ENCODE measurements at places on chromosomes 5 and 9. TPM values are rescaled to one million over a fixed set of nuclear protein-coding genes. Genes with fewer than 3 reads are reported as not detected.
A peak's percentile ranks its signal among the peaks of the same experiment; 100 is the strongest.

DNA sequence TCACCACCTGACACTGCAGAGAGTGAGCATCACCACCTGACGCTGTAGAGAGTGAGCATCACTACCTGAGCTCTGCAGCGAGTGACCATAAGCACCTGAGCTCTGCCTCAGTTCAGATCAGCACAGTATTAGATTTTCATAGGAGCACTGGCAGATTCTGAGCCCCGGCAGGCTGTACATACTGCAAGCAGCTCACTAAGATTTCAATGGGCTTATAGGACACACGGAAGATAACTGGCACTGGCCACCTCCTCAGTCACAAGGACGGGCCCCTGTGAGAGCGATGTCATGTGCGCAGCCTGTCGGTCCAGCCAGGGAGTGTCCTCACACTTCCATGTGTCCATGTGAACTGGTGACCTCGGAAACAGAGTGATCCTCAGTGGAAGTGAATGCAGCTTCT, 153.5 kb upstream of the IRX2 start:
- no peaks in the 10 kb centered on the region for H3K27me3 ChIP-seq
- H3K4me1 ChIP-seq: no peaks in the 10 kb centered on the region
- H3K27ac ChIP-seq: no peak overlapping the region
- no peaks in the 10 kb centered on the region for H3K36me3 ChIP-seq
- no peak overlapping the region for H3K4me3 ChIP-seq
- DNase-seq: no peak

DNA sequence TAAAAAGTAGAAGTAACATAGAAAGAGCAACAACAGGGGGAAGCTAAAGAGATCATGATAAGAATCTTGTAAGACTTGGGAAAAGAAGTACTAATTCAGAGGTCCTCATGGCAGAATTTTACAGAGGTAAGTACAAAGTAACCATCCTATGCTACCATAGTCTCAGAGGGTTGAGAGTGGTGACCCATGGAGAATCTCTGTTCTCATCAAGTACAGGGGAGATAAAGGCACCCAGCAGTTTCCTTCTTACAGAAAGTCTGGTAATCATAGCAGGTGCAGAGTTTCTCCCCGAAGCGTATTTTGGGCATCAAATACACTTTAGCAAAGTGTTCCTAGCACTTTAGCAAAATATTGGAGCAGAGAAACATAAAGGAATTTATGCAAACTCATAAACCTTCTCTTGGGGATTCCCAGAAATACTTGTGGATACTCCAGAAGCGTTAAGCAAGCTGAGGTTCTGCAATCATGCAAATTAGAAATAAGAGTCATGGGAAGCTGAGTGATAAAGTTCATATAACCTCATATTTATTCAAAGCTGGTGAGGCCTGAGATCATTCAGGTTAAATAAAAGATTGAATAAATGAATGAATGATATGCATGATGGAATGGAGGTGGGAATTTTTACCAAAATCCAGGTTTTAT, 101.0 kb upstream of the SMC2 start:
- no peaks in the 10 kb centered on the region for H3K4me1 ChIP-seq
- H3K27ac ChIP-seq: no peak overlapping the region
- H3K27me3 ChIP-seq: no peaks in the 10 kb centered on the region
- H3K4me3 ChIP-seq: no peak overlapping the region
- no peaks in the 10 kb centered on the region for H3K36me3 ChIP-seq
- DNase-seq: no peak

GRCh38 chr9:73151653-73152542, at the start of gene ANXA1:
Gene ANXA1, plus strand, starts transcription at chr9:73151865. Its CDS starts 6,671 bp downstream, at chr9:73158536.
- DNase-seq: peak; percentile 48
- peak within 1 kb of the TSS; percentile 86 for H3K27ac ChIP-seq
- no peaks in the 10 kb centered on the region for H3K36me3 ChIP-seq
- no peaks in the 10 kb centered on the region for H3K27me3 ChIP-seq

DNA sequence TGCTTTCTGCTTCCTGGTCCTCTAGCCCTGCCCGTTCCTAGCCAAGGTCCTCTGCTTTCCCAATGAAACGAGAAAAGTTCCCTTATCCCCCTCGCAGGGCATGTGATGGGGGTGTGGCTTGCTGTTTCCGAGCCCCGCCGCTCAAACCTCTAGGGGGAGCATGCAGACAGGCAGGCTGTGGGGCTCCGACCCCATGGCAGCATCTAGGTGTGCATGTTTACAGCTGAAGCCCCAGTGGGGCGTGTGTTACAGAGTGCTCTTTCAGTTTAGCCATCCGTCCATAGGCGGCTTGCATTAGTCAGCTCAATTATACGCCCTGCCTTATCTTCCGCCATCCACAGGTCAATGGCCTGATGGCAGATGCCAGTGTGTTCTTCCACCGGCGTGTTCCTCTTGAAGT, 48.3 kb upstream of the SPATA31E1 start:
- no peaks in the 10 kb centered on the region for H3K36me3 ChIP-seq
- peak; percentile 22 for DNase-seq
- H3K4me3 ChIP-seq: no peak overlapping the region
- H3K27me3 ChIP-seq: no peaks in the 10 kb centered on the region
- H3K4me1 ChIP-seq: no peaks in the 10 kb centered on the region

- DNase-seq: no peak
- H3K4me3 ChIP-seq: no peak overlapping the region
- H3K27ac ChIP-seq: no peak overlapping the region
- no peaks in the 10 kb centered on the region for H3K36me3 ChIP-seq
Measured at GRCh38 chr5:176732306-176732705, 78.1 kb upstream of the UNC5A start.

UBAP2 gene
- 22.9 TPM for total RNA-seq

- no peak for DNase-seq
- no peaks in the 10 kb centered on the region for H3K36me3 ChIP-seq
- H3K4me3 ChIP-seq: no peak overlapping the region
Measured at GRCh38 chr9:90979138-90979551, 177.5 kb downstream of the SYK start.

GRCh38 chr5:68748101-68748500, 345.7 kb upstream of the SLC30A5 start:
- no peak for DNase-seq
- H3K27me3 ChIP-seq: no peaks in the 10 kb centered on the region
- no peaks in the 10 kb centered on the region for H3K36me3 ChIP-seq

DNA sequence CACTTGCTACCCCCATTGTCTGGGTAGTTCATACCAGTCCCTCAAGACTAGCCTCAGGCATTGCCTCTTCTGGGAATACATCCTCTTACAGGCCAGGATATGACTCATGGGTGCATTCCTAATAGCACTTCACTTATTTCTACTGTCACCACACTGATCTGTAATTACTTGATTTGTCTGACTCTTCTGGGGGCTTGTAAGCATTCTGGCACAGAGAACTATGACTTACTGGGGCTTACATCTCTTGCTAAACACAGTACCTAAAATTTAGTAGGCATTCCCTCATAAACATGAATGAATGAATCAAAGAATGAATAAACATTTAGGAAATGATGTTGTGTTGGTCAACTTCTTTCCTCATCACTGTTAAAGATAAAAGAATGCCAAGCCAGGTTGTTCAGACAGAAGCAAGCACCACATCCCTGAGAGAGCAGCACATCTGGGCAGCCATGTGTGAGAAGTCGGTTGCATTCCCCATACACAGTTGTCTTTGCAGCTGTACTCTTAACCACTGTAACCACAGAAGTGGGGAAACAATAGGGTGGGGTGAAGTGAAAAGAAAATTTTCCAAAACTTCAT, 27.6 kb downstream of the IL7R start:
- H3K4me1 ChIP-seq: no peaks in the 10 kb centered on the region
- DNase-seq: no peak
- H3K4me3 ChIP-seq: no peak overlapping the region
- H3K27ac ChIP-seq: no peak overlapping the region
- H3K27me3 ChIP-seq: no peaks in the 10 kb centered on the region

GRCh38 chr5:33408816-33409215, 31.9 kb upstream of the TARS1 start:
- H3K4me1 ChIP-seq: peaks cover 11% of the 10 kb centered on the region
- no peak overlapping the region for H3K4me3 ChIP-seq
- peak overlapping the region; percentile 14 for H3K27ac ChIP-seq
- H3K36me3 ChIP-seq: no peaks in the 10 kb centered on the region

DNA sequence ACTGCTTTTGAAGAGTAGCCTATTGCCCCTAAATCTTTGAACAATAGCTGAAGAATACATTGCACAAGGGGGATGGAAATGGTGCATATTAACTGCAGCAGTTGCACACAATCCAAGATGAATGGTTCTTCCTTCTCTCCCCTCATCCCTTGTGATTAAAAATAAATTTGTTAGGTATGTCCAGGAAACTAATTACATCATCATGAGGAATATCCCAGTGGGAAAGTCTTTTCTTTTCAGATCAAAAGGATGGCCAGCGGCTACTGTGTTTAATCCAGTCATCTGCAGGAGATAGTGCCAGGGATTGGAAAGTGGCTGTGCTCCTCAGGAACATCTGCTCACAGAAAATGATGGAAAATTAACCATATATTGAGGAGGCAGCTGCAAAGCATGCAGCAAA, 508.4 kb upstream of the SEMA6A start:
- no peaks in the 10 kb centered on the region for H3K27me3 ChIP-seq
- H3K27ac ChIP-seq: no peak overlapping the region
- no peak for DNase-seq
- no peaks in the 10 kb centered on the region for H3K4me1 ChIP-seq
- no peak overlapping the region for H3K4me3 ChIP-seq
- H3K36me3 ChIP-seq: no peaks in the 10 kb centered on the region

GRCh38 chr5:11588803-11589202, 315.4 kb downstream of the CTNND2 start:
- DNase-seq: no peak
- H3K27me3 ChIP-seq: no peaks in the 10 kb centered on the region
- no peaks in the 10 kb centered on the region for H3K36me3 ChIP-seq
- no peak overlapping the region for H3K4me3 ChIP-seq
- peaks cover 4% of the 10 kb centered on the region for H3K4me1 ChIP-seq
- no peak overlapping the region for H3K27ac ChIP-seq

FAM151B gene
- total RNA-seq: 2.7 TPM

DNA sequence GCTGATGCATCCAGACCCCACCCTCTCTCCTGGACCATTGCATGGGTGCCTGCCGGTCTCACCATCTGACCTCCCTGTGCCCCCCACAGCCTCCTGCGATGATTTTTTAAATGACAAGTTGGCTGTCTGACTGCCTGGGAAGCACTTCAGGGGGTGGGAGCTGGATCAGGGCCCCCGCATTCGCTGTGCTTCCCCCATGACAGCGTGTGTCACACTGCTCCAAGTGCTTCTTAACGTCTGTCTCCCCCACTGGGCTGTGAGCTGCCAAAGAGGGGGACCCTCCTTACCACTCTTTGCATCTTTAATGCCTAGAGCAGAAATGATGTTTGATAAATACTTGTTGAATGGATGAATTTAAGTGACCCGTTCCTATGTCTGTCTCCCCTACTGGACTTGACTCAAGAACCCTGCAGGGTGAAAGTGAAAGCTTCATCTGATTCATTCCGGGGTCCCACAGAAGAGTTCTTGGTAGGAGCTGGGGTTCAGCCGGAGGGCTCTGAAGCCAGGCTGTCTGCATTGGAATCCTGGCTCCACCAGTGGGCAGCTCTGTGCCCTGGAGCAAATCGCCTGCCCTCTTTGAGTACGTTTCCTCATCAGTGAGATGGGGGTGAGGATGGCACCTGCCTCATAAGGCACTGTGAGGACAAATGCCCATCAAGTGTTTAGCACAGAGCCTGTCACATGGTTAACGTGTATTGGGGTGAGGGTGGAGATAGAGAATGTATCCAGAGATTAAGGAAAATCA, 7.6 kb upstream of the EGR1 start:
- no peaks in the 10 kb centered on the region for H3K27me3 ChIP-seq
- peak; percentile 4 for DNase-seq
- no peaks in the 10 kb centered on the region for H3K36me3 ChIP-seq
- H3K4me1 ChIP-seq: no peaks in the 10 kb centered on the region

DNA sequence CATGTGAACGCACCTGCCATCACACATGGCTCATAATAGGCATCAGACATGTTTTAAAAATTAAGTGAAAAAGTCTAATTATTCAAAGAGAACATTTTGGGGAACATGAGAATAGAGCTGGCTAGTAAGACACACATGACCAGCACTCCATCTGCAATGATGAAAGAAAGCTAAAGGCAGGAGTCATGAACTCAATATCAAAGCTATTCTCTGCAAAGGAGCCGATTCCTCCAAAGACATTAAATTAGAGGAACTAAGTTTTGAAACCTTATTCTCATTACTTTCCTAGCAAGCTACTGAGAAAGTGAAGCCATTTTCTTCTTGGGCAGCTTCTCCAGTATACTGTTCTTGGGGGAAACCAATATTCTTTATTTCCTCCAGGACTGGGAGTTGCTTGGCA, 172.0 kb downstream of the CRB2 start:
- no peak for DNase-seq
- no peaks in the 10 kb centered on the region for H3K27me3 ChIP-seq
- no peak overlapping the region for H3K27ac ChIP-seq
- no peak overlapping the region for H3K4me3 ChIP-seq

GRCh38 chr5:59356813-59357380, 536.6 kb downstream of the PDE4D start:
- H3K4me3 ChIP-seq: no peak overlapping the region
- H3K4me1 ChIP-seq: peaks cover 32% of the 10 kb centered on the region
- peak; percentile 35 for DNase-seq
- no peaks in the 10 kb centered on the region for H3K27me3 ChIP-seq

GRCh38 chr9:15944341-15944740, 391.5 kb downstream of the CCDC171 start:
- no peaks in the 10 kb centered on the region for H3K36me3 ChIP-seq
- H3K27me3 ChIP-seq: no peaks in the 10 kb centered on the region
- H3K4me1 ChIP-seq: no peaks in the 10 kb centered on the region
- H3K4me3 ChIP-seq: no peak overlapping the region
- no peak for DNase-seq

- H3K36me3 ChIP-seq: no peaks in the 10 kb centered on the region
- H3K27me3 ChIP-seq: no peaks in the 10 kb centered on the region
- no peaks in the 10 kb centered on the region for H3K4me1 ChIP-seq
- DNase-seq: no peak
Measured at GRCh38 chr5:18807256-18808149, 1173.2 kb downstream of the TAF11L14 start.

PDCD1LG2 gene
- not detected for total RNA-seq

- no peak for DNase-seq
- H3K4me3 ChIP-seq: no peak overlapping the region
- no peak overlapping the region for H3K27ac ChIP-seq
- H3K4me1 ChIP-seq: peaks cover 12% of the 10 kb centered on the region
Measured at GRCh38 chr5:1014346-1014745, 5.7 kb downstream of the NKD2 start.

PAX5 gene
- not detected for total RNA-seq

- DNase-seq: peak; percentile 5
- no peaks in the 10 kb centered on the region for H3K4me1 ChIP-seq
- H3K27ac ChIP-seq: no peak overlapping the region
- H3K27me3 ChIP-seq: no peaks in the 10 kb centered on the region
Measured at GRCh38 chr5:144697847-144698262, 527.2 kb downstream of the KCTD16 start.

DNA sequence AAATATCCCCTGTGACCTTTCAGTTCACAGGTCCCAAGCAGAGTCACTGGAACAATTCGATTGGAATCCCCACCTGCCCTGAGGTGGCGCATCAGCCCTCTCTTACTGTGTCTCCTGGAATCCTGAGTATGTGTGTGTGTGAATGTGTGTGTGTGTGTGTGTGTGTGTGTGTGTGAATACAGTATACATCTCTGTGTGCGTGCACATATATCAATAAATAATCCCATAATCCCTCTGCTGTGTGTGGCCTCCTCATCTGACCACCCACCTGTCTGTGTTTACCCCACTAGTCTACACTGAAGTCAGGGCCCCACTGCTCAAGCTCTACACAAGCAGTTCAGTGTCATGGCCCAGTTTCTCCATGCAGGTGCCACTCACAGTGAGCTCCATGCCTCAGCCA, 187.4 kb downstream of the ERCC6L2 start:
- no peaks in the 10 kb centered on the region for H3K36me3 ChIP-seq
- no peak for DNase-seq
- no peaks in the 10 kb centered on the region for H3K27me3 ChIP-seq
- peaks cover 17% of the 10 kb centered on the region for H3K4me1 ChIP-seq

All from hepatocyte (in vitro differentiated cells).